ENCODE measurements at places on chromosomes 12 and 14.
A peak's percentile ranks its signal among the peaks of the same experiment; 100 is the strongest.

DNA sequence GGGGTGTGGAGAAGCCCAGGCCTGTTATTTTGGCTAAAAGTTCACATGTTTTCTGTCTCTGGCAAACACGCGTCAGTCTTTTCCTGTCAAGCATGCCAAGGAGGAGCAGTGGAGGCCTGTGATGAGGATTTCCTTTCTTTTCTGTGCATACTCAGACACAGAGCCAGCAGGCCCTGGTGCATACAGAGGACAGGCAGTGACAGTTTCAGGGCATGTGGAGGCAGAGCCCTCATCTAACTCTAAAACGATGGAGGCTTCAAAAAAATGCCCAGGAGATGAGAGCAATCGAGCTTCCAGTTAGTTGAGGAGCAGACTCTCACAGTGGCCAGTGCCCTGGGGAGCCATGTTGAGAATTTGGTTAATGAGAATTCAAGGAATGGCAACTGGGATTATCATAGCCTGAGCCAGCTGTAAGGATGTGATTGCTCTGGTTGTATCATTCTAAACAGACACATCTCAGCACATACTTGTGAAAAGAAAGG lies 66.5 kb downstream of the TRAFD1 start:
- no peak for DNase-seq

- no peak for DNase-seq
Observed at GRCh38 chr12:79069009-79069408, 204.4 kb downstream of the SYT1 start.

- DNase-seq: no peak
Observed at GRCh38 chr12:93729934-93730333, 52.8 kb downstream of the CRADD start.

- no peak for DNase-seq
Observed at GRCh38 chr14:24310265-24310645, 315 bp downstream of the LTB4R2 start.

DNA sequence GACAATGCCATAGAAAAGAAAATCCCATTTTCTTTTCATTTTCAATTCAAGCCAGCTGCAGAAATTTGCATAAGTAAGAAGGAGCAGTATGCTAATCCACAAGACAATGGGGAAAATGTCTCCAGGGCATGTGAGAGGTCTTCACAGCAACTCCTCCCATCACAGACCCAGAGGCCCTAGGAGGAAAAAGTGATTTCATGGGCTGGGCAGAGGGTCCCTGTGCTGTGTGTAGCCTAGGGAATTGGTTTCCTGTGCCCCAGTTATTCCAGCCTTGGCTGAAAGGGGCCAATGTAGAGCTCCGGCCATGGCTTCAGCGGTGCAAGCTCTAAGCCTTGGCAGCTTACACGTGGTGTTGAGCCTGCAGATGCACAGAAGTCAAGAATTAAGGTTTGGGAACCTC lies 211.4 kb downstream of the CCDC59 start:
- no peak for DNase-seq

DNA sequence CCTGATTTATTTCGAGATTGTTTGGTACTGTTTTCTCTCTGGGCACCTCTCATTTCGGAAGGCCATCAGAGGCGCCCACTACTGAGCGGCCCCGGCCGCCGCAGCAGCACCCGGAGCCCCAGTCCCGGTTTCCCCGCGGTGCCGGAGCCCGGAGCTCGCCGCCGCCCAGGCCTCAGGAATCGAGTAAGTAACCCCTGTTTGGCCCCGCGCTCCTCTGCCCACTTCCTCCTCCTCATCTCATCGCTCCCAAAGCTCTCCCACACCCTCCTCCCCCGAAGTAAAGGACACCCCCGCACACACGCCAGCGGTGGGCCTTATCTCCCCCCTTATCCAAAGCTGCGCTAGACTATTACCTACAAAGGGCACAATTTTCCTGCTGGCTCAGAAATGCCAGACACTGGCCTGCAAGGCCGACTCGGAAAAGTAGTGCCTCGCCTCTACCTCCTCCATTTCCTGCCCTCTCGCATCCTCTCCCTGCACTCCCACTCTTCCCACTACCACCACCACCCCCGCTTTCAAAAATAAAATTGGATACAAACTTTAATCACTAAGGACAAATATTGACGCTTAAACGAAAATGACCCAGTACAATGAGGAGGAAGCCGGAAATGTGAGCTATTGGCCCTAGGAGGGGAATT lies 637 bp upstream of the FOXG1 start:
- no peak for DNase-seq

- no peak for DNase-seq
Observed at GRCh38 chr14:62369919-62370560, 607.8 kb downstream of the SNAPC1 start.

- DNase-seq: no peak
Observed at GRCh38 chr12:132222096-132222807, 78.0 kb downstream of the NOC4L start.

GRCh38 chr12:133227281-133227852 lies 8.3 kb downstream of the ANHX start:
- no peak for DNase-seq

GRCh38 chr14:101217616-101218371 lies 314.3 kb upstream of the RTL1 start:
- DNase-seq: no peak

DNA sequence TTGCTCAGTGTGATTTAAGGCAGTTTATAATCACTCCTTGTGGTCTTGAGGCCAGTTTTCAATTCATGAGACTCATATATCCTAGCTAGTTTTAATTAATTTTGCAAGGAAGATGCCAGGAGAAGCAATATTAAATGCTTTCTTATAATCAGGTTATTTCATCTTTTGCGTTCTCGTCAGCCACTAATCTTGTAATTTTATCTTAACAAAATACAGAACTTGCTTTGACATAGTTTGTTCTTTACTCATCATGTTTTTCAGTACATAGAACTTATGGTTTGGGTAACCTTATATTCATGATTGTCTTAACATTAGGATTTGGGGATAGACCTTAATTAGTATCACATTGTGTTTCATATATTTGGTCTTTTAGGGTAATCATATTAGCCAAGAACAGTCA lies 76.0 kb downstream of the LIN52 start:
- DNase-seq: no peak

- DNase-seq: no peak
Observed at GRCh38 chr12:50060120-50060468, 2.7 kb downstream of the ASIC1 start.

DNA sequence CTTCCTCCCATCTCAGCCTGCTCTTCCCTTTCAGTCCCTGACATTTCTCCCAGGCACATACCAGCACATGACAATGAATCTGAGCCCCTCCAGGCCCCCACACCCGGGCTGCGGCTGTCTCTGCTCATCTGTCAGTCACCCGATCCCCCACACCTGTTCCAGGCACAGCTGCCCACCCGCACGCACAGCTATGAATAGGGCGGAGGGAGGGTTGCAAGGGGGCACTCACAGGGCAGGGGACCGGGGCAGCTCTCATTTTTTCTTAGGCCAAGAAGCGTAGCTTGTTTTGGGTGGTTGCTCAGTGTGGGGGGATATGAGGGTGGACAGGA lies 43.7 kb upstream of the TSPAN9 start:
- DNase-seq: no peak

DNA sequence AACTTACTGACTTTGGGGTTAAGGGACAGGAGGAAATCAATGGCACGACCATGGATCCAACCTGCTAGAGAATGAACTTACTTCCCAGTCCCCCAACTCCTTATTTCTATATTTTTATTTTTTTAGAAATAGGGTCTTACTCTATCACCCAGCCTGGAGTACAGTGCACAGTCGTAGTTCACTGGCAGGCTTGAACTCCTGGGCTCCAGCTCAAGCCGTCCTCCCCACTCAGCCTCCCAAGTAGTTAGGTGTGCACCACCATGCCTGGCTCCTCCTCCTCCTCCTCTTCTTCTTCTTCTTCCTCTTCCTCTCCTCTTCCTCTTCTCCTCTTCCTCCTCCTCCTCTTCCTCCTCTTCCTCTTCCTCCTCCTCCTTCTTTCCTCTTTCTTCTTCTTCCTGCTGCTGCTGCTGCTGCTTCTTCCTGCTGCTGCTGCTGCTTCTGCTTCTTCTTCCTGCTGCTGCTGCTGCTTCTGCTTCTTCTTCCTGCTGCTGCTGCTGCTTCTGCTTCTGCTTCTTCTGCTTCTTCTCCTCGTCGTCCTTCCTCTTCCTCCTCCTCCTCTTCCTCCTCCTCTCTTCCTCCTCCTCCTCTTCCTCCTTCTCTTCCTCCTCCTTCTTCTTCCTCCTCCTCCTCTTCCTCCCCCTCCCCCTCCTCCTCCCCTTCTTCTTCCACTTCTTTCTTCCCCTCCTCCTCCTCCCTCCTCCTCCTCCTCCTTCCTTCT lies 390.1 kb upstream of the RGS6 start:
- no peak for DNase-seq

- no peak for DNase-seq
Observed at GRCh38 chr12:89389755-89390661, 37.7 kb upstream of the DUSP6 start.

GRCh38 chr12:47139000-47139681 lies 59.4 kb upstream of the AMIGO2 start:
- DNase-seq: peak; percentile 39

DNA sequence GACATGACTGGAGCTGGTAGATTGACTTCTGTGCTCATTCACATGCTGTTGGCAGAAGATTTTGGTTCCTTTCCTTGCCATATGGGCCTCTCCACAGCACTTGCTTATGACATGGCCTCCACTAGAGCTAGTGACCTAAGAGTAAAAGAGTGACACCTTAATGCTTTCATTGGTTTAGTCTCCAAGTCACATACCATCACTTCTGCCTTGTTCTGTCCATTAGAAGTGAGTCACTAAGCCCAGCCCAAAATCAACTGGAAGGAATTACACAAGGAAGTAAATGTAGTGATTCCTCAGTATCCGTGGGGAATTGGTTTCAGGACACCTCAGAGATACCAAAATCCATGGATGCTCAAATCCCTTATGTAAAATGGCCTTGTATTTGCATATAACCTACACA lies 81.3 kb downstream of the PPHLN1 start:
- DNase-seq: no peak

- DNase-seq: no peak
Observed at GRCh38 chr12:127278351-127278750, 988.6 kb upstream of the TMEM132C start.

DNA sequence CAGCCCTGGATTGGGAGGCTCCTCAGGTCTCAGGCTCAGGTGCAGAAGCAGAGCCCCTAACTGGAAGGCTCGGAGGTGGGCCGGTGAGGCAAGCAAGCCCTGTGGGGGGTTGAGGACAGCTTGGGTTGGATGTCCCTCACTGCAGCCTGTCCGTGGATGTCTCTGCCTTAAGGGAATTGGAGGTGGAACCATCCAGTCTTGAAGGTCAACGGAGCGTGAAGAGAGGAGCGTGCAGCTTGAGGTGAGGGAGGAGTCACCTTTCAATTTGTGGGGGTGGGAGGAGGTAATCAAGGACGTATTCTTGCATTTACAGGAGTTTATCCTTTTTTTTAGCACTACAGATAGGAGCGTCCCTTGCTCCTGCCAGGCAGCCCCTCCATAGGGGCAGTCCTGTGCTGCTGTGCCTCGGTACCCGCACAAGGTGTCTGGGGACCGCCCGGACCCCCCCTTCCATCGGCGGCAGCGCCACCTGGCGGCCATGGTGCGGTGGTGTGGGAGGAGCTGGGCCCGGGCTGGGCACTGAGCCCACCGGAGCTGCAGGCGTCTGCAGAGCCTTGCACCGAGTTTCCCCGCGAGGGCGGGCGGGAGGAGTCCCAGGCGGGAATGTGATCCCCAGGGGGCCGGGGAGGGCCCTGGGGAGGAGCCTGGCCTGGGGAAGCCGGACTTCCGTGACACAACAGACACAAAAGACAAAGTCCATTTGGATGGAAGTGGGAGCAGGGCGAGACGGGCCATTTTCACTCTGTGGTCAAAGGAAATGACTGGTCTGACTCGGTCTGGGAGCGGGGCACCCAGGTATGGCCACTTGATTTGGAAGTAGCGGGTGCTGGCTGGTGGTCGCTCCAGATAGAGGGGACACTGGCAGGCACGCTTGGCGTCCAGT lies 864 bp downstream of the DNAJC22 start:
- peak; percentile 74 for DNase-seq

DNA sequence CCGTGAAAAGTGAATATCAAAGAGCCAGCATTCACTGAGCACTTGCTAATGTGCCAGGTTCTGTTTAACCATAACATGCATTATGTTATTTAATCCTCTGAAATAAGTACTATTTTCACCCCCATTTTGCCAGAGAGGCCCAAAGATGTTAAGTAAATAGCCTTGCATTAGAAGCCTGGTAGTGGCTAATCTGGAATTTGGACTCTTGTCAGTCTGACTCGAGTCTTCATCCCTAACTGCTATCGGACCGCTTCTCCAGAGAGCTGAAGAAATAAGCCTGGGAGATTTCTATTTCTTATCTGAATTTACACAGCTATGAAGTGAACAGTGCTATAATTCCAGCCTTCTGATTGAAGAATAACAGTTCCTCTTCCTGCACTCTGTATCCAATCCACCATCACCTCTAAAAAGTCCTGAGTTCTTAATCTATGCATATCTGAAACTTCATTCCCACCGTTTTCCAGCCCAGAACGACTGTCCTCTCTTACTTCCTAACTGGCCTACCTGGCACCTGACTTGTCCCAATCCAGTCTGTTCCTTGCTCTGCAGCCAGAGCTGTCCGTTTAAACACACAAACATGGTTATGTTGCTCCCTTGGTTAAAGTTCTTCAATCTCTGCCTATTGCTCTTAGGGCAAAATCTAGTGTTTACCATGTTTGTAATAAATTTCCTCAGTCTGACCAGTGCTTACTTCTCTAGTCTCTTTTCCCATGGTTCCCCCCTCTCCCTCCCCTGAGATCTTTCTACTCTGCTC lies 2.3 kb downstream of the POLR3B start:
- peak; percentile 18 for DNase-seq

GRCh38 chr14:102279282-102279681 lies 25.7 kb downstream of the MOK start:
- DNase-seq: no peak

GRCh38 chr14:60240139-60240856 lies 8.7 kb upstream of the PPM1A start:
- no peak for DNase-seq

GRCh38 chr12:125533434-125534029 lies 468.3 kb downstream of the AACS start:
- peak; percentile 67 for DNase-seq

DNA sequence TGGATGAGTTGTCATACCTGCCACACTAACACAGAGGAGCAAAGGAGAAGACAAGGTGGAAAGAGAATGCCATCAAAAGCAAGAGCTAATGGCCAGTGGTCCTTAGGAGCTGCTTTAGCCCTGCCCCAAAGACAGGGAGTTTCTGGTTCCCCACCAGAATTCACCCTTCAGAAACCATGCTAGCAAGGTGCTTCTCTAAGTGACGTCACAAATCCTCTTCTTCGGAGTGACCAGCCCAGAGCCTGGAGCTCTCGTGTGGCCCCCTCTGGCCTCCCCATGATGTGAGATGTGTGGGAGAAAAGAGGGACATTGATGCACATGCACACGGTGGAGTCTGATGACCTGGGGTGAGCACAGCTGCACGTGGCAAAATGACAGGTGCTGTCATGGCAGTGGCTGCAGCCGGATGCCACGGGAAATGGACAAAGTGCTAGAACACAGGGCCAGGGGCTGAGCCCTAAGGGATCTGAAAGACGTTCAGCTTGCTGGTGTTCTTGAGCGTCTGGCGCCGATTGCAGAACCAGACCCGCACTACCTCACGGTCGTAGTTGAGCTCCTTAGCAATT lies 16.9 kb upstream of the TFCP2 start:
- DNase-seq: no peak

GRCh38 chr14:22002860-22003284 lies 329.3 kb upstream of the OR4E1 start:
- DNase-seq: peak; percentile 59
